ENCODE measurements at places on chromosomes 1 and 21.

DNA sequence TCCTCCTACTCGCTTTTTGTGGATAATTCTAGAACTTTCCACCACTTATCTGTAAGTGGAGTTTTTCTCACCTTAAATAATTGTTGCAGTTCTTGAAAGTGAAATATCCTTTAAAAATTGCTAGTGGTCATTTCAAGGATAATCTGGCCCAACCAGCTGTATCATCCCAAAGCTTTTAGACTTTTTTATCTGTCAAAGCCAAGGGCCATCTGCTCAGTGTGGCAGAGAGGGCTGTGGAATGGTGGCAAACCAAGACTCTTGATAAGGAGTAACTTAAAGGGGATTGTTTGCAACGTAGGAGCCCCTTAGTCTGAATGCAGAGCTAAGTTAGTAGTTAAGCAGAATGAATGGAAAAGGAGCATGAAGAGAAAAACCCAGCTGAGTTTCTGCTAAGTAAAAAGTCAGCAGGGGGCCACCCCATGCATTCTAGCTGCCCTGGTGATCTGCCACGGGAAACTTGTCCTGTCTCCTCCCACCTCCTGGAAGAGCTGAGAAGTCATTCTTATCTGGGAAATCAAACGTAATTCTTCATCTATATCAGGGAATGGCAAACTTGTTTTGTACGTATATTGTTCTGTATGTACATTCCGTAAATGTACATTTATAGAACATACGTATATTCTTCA, 169.3 kb downstream of the PRDM2 start:
- no peak for DNase-seq

- no peak for DNase-seq
These were observed 123.9 kb upstream of the PPP2R5A start for GRCh38 chr1:212161231-212161781.

DNA sequence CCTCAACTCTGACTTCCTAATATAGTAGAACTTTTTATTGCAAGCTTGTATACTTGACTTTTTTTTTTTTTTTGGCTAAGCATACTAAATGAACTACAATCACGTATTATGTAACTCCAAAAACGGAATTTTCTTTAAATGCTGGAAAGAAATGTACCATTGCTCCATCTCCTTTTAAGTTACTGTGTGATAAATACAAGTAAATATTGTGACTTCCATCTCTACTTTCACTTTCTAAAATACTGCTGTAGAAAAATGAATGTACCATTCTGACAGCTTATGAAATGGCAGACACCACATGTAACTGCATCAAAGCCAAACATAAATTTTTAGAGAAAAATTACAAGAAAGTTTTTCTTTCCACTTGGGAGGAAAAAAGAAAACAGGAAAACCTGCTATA, 54.7 kb downstream of the ASH1L start:
- DNase-seq = no peak

- peak; percentile 61 for DNase-seq
These were observed 1.6 kb downstream of the E2F2 start for GRCh38 chr1:23529146-23530086.

GRCh38 chr1:11272544-11272831, 510 bp upstream of the UBIAD1 start:
- DNase-seq = no peak

- DNase-seq = no peak
These were observed 113.4 kb upstream of the DNAH14 start for GRCh38 chr1:224816062-224816461.

GRCh38 chr1:223137455-223138085, 5.5 kb downstream of the TLR5 start:
- no peak for DNase-seq

DNA sequence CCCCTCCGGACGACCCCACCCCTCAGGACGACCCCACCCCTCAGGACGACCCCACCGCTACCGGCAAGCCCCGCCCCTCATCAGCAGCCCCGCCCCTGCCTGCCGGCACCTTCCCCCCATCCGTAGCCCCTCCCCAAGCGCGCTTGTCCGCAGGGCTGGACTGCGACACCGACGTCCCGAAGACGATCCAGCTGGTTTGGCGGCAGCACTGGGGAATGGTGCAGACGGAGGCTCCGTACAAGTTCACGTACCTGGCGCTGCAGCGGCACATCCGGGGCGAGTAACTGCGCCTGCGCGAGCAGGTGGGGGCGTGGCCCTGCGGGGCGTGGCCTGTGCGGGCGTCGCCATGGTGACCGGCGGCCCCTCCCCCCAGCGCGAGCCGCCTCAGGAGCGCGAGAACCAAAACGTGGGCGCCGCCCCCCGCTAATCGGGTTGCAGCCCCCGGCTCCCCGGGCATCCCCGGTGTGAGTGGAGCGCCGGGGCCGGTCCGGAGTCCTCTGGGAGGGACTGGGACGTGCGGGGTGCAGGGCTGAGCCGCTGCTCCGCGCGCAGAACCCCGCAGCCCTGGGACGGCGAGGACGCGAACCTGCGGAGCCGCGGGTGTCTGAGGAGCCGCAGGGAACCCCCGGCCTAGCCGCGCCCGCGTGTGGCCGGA, 4.9 kb downstream of the RNF223 start:
- DNase-seq = peak; percentile 85

DNA sequence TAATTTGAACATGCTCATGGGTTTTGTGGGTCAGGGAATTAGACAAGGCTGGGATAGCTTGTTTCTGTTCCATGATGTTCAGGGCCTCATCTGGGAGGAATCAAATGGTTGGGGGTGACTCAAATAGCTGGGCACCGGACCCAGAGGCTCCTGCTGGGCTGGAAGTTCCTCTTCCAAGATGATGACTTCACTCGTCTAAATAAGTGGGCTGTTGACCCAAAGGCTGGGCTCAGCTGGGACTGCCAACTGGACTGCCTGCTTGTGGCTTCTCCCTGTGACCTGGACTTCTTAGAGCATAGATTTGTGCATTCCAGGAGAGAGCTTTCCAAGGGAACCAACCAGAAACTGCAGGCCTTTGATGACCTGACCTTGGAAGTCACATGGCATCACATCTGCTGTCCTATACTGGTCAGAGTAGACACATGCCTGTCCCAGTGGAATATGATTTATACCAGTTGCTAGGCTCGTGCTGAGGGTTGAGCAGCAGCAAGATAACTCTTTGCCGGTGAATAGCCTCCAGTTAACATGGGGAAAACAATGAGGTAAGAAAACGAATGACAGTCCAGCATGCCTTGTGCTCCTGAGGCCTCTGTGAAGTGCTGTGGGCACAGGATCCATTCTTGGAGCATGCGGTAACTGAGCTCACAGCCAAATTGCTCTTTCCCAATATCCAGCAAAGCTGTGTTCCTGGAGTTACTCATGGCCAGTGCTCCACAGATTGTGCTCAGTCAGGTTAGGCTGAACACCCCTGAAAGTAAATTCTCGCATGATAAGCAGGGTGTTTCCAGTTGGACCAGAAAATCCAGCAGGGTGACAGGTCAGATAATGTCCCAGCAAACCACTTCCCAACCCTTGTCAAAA, 272.9 kb upstream of the TMEM51 start:
- no peak for DNase-seq

DNA sequence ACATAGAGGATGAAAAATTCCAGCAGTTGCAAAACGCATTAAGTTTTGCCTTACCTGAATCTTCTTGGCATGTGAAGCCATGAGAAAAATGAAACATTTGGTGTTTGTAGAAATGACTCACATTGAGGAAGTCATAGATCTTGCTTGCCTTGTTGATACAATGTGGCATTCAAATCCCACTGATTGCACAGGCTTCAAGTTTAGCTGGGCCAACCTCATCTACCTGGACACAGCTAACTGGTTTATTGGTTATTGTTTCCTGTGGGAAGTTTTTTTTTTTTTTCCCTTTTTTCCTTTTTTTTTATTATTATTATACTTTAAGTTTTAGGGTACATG, 168.9 kb upstream of the C21orf91 start:
- DNase-seq = no peak

GRCh38 chr1:2315674-2316450, 75.5 kb downstream of the MORN1 start:
- no peak for DNase-seq

DNA sequence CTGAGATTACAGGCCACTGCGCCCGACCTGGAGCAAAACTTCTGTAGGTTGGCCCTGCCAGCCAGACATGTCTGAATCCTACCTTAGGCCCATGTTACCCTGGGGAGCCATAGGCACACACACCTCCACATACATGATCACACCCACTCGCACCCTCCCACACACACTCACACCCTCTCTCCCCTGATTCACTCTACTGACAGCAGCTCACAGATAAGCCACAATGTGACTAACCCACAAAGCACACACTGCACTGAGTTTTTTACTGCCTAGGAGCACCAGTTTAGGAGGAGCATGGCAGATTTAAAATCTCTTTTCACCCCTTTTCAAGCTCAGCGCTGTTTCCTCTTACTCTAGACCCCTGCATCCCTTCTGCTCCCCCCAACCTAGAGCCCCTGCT, 41.7 kb downstream of the SLC30A1 start:
- DNase-seq = no peak

- no peak for DNase-seq
These were observed 8.9 kb downstream of the ACTL8 start for GRCh38 chr1:17763995-17764394.

GRCh38 chr1:155022136-155022926, 11.2 kb downstream of the DCST2 start:
- no peak for DNase-seq

GRCh38 chr1:168469690-168470089, 74.1 kb downstream of the XCL2 start:
- no peak for DNase-seq

GRCh38 chr21:43301409-43302061, 125.4 kb downstream of the SIK1 start:
- no peak for DNase-seq

- peak; percentile 92 for DNase-seq
These were observed 448 bp upstream of the ASAP3 start for GRCh38 chr1:23484253-23485001.

GRCh38 chr1:11806307-11806936, 431 bp downstream of the CLCN6 start:
- DNase-seq = no peak

DNA sequence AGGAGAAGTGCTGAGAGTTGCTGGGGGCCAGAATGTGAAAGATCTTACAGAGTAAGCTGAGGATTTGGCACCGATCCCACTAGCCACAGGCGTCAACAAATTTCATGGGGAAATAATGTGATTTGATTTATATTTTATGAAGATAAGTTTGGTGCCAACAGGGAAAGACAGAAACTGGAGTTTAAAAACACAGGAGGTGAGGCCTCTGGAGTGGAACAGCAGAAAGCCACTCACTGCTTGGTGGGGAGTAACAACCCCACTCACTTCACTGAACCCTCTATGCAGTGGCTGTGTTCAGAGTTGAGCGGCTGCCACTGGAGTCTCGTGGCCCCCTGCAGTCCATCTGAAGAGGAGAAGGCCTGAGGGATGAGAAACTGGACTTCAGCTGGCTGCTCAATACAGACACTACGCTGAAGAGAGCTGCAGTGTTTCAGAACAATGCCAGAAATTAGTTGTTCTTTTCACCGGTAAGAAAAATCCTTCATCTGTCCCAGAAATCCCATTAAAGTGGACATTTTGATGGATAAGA, 48.0 kb upstream of the RXRG start:
- DNase-seq = no peak

DNA sequence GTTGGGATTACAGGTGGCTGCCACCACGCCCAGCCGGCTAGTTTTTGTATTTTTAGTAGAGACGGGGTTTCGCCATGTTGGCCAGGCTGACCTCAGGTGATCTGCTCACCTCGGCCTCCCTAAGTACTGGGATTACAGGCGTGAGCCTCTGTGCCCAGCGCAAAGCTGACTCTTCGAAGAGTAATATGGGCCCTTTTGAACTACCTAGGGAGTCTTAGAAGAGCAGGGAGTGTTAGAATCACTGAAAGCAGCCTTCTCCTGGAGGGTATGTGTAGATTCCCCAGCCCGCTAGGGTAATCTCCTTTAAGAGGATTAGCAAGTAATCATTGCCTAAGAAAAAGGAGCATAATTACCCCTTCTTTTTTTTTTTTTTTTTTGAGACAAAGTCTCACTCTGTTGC, 6.5 kb upstream of the MAST2 start:
- no peak for DNase-seq

- DNase-seq = no peak
These were observed 6.0 kb downstream of the ADIPOR1 start for GRCh38 chr1:202952099-202952498.

- no peak for DNase-seq
These were observed 78.0 kb downstream of the BCAR3 start for GRCh38 chr1:93603601-93604000.

- DNase-seq = no peak
These were observed 22.5 kb upstream of the SRP9 start for GRCh38 chr1:225754940-225755641.

- no peak for DNase-seq
These were observed 19.9 kb upstream of the EDN2 start for GRCh38 chr1:41504114-41505035.

DNA sequence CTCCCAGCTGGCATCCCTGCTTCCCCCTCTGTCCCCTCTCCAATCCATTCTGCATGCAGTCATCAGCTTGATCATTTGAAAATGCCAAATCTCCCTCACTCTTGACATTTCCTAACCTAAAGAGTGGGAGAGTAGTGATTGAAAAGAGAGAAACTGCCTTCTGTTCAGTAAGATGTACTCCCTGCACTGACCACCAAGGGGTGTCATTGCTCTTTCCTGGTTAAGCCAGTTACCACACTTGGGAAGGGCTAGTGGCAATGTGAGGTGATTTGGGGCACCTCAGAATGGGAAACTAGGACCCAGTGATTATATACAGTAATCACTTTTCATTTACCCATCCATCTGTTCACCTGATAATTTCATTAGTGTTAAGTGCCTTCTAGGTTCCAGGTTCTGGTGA, 6.9 kb upstream of the TMEM269 start:
- DNase-seq = peak; percentile 57

- DNase-seq = no peak
These were observed 8.9 kb downstream of the VPS26C start for GRCh38 chr21:37257967-37258877.

- no peak for DNase-seq
These were observed 104.2 kb upstream of the PROX1 start for GRCh38 chr1:213883618-213884017.

- no peak for DNase-seq
These were observed 13.2 kb downstream of the DISC1 start for GRCh38 chr1:231639819-231640218.

GRCh38 chr1:245290836-245291235, 136.1 kb downstream of the KIF26B start:
- no peak for DNase-seq

GRCh38 chr21:37370152-37371040, 3.8 kb downstream of the DYRK1A start:
- peak; percentile 21 for DNase-seq

- DNase-seq = no peak
These were observed 24.4 kb upstream of the TARBP1 start for GRCh38 chr1:234503193-234504050.

- no peak for DNase-seq
These were observed at the start of gene HLX for GRCh38 chr1:220879076-220879508. TSS of gene HLX (plus strand) at chr1:220879443. CDS start at chr1:220879858, 415 bp downstream.

- no peak for DNase-seq
These were observed 1.2 kb downstream of the KRTAP10-4 start for GRCh38 chr21:44574457-44575306.

- DNase-seq = no peak
These were observed 176.8 kb downstream of the HHIPL2 start for GRCh38 chr1:222370913-222371675.

GRCh38 chr1:214331180-214331579, 50.2 kb downstream of the SMYD2 start:
- no peak for DNase-seq

GRCh38 chr1:215360758-215361157, 206.3 kb upstream of the KCTD3 start:
- DNase-seq = no peak

Measured in OCI-LY7 (cell line).